Cerebellar cortex (tissue), 1 donor: ENCODE measurements at places on chromosomes 12 and 14.

DNA sequence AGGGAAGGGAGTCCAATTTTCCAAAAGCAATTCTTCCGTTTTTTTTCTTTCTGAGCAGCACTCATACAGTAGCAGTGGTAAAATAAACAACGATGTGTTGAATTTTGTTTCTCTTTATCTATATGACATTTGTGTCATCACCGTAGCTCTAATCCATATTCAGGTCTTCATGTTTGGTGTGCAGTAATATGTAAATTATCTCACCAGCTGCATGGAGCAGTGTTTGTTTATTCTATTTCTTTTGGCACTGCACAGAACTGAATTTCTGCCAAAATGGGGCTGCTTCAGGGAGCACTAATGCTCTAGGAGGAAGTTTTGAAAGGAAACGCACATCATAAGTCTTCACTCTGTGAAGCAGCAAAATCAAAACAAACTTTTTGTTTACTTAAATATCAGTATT, 130.0 kb upstream of the NPAS3 start:
- peak; percentile 29 for DNase-seq

- DNase-seq: no peak
These were observed 2.0 kb upstream of the WNT10B start for GRCh38 chr12:48973531-48973930.

- no peak for DNase-seq
These were observed 22.3 kb upstream of the MED13L start for GRCh38 chr12:116299665-116300328.

DNA sequence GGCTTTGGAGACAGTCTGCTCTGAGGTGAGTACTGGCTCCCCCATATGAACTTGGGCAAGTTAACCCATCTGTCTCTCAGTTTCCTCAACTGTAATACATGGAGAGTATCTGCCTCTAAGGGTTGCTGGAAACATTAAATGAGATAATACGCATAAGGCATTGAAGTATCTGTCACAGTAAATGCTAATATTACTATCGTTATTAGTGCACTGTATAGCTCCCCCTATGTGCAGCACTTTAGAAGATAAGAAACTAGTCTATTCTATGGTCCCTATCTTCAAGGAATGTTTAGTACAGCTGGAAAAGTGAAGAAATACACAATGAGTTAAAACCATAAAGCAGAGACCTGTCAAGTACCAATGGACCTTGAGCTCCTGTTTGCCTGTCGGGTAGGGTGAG, 51.7 kb upstream of the CFL2 start:
- DNase-seq: no peak

GRCh38 chr12:40338621-40339020, 113.8 kb downstream of the LRRK2 start:
- no peak for DNase-seq

GRCh38 chr12:19704966-19705365, 265.7 kb downstream of the AEBP2 start:
- no peak for DNase-seq

DNA sequence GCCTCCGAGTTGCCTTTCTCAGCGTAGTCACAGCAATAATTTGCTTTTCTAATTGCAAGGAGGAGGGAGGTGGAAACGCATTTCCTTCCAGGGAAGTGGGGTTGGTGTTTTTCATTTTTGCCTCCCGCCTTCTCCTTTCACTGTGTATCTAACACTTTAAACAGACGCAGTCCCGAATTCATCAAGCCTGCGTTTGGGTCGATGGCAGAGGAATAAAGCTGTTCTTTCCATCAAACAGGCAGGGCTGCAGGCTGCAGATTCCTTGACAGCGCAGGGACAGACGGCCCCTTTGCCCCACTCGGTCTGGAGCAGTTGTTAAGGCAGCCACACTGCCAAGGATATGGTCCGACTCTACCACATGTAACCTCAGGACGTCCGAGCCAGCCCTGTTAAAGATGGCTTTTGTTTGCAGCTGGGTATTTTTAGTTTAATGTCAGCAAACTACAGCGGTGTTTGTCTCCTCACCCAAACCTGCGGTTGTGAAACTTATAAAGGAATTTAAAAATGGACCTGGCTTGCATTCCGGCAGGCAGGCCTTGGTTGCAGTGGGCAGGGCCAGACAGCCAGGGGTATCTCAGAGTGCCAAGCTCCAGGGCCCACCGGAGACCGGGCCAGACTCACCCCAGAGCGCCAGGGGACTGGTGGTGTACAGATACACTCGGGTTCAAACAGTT, 2.1 kb downstream of the CHST11 start:
- DNase-seq: peak; percentile 50

GRCh38 chr12:68267892-68268396, 14.5 kb upstream of the IL22 start:
- no peak for DNase-seq

GRCh38 chr14:37593511-37594237, 1.4 kb downstream of the FOXA1 start:
- no peak for DNase-seq

GRCh38 chr12:53217051-53217930, 10.2 kb upstream of the ITGB7 start:
- no peak for DNase-seq
